ENCODE measurements at places on chromosomes 6 and 20.

GRCh38 chr6:30154709-30155519, 6.1 kb downstream of the TRIM10 start:
- DNase-seq = no peak

- DNase-seq = no peak
Measured at GRCh38 chr6:31898383-31899011, 999 bp upstream of the EHMT2 start.

GRCh38 chr20:10322073-10323012, 103.7 kb downstream of the SNAP25 start:
- no peak for DNase-seq

GRCh38 chr6:148857798-148858390, 111.1 kb downstream of the UST start:
- no peak for DNase-seq

DNA sequence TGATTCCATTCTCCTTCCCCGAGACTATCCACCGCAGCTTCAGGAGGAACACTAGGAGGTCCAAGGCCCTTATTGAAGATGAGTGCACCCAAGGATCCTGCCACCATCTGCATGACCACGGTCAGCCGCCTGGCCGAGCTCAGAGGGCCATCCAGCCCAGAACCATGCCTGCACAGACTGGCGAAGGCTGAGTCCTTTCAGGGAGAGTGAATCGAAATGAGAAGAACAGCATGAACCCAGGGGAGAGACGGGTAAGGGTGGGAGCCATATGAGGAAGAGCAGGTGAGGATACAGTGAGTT, 26.3 kb downstream of the SERPINB6 start:
- no peak for DNase-seq

DNA sequence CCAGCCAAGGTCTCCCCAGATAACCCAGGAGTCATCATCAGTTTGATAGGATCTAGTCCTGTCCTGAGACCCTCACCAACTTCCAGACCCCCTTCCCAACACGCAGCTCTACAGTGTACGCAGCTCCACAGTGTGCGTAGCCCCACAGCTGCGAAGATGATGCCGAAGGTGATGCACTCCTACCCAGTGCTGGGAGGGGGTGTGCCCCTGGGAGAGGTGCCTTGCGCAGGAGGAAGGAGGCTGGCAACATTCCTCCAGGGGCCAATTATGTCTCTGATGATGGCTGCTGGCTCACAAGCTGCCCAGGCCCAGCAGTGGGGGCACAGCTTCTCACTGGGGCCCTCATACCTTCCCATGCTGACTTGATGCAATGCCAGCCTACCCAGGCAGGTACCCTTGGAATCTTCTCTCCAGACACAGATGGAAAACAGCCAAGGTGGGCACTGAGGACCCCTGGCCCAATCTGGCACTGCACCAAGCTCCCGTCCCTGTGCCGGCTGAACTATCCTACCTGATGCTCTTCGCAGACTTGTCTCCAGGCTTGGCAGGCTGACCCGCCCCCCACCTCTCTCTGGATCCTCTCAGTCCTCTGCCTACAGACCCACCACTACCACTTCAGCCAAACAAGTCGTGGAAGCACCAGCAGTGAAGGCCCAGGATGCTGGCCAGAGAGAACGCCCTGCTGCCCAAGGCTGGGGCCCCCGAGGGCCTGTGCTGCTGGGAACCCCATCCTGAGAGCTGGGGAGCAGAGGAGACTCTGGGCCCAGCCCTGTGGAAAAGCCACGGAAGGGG, 1.4 kb downstream of the ZNF512B start:
- DNase-seq = no peak

DNA sequence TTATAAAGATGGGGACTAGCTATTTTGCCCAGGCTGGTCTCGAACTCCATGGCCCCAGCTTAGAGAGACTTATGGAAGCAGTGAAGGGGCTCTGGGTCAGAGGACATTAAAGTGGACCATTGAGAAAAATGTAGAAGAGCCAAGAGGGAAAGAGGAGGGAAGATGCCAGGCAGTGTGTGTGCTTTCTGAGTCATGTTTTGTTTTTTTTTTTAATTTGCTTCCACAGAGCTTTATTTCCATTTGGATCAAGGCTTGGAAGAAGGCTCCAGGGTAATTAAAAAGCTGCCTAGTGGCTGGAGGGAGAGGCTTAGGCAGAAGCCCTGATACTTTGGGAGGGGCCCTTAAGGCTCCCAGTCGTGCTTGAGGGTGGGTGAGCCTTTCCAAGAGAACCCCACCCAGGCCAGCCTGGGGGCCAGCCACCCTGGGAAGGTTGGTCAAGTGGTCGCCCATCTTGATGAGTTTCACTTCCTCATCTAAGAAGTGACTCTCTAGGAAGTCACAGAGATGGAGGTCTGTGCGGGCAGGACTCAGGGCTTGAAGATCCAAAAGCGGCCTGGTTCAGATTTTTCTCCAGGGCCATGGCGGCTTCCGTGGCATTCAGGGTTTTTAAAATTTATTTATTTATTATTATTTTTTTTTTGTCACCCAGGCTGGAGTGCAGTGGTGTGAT, 3.0 kb upstream of the ZNF335 start:
- no peak for DNase-seq

DNA sequence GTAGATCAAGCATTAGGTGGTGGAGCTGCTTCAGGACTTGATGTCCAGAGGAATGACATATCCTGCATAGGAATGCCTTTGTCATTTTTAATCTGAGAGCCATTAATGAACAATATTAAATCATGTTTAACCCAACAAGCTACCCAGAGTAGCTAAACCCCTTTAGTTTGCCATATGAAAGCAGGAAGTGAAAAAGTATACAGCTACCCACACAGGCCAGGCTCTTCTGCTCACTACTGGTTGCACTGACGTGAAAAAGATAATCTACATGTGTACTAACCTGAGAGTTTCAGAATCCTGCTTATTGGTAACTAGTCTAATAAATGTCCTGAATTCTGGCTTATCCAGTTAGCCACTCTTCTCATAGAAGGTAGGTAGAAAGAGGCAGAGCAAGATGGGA, 19.9 kb downstream of the GLYATL3 start:
- DNase-seq = no peak

DNA sequence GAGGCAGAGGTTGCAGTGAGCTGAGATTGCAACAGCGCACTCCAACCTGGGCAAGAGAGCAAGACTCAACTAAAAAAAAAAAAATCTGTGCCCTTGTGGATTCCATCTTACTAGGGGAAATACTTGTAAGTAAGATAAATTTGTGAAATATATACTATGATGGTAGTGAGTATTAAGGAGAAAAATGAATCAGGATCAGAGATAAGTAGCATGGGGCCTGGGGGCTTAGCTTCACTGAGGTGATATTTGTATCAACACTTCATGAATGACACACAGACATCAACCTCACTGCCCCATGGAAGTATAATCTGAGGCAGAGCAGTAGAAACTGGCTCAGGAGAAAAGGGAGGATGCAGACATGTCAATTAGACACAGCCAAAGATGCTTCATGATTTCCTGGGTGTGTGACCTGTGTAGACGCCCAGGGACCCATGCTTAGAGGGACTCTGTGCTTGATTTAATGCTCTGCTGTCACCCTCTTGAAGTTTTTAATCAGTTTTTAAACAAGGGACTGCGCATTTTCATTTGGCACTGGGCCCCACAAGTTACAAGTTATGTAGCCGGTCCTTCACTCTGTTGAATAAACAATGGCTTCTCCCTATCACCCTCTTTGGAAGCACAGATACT, 41.9 kb downstream of the PCNA start:
- no peak for DNase-seq

- DNase-seq = peak; percentile 74
Measured at GRCh38 chr6:4155848-4156466, 20.6 kb upstream of the ECI2 start.

DNA sequence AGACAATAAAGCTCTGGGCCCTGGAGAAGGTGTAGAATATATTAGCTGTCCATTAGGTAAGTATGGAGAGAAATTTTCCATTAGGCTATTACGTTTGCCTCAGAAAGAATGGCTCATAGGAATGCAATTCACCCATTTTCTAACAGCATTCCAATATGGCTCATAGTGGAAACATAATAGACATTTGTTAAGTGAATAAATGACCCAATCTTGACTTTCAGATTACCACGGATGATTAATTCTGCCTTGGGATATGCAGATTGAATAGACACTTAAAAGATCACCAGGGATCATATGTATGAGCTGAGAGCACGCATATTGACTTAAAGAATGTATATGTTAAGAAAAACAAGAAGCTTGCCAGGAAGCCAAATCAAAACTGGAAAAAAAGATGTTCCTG, 209.1 kb upstream of the CDYL start:
- no peak for DNase-seq

DNA sequence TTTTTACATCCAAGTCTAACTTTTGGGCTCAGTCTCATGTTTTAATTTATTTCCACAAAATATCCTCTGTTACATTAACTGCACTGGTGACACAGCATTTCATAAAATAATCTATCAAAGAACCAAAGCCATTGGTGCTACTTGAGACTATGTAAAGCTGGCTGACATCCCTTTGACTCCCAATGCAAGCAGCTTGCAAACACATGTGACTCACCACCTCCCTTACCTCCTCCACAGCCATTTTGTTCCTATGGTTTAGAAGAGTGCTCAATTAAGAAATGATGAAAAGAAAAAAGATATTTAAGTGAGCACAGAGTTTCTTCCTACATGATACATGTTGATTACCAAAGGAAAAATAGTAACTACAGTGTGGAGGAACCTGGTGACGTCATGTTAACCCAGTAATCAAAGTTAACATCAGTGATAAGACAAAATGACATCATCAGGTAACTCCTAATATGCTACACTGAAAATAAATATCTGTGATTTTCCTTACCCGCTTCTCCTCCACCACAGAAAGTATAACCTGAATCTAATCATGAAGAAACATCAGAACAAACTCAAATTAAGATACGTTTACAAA, 53.3 kb upstream of the LGSN start:
- no peak for DNase-seq

DNA sequence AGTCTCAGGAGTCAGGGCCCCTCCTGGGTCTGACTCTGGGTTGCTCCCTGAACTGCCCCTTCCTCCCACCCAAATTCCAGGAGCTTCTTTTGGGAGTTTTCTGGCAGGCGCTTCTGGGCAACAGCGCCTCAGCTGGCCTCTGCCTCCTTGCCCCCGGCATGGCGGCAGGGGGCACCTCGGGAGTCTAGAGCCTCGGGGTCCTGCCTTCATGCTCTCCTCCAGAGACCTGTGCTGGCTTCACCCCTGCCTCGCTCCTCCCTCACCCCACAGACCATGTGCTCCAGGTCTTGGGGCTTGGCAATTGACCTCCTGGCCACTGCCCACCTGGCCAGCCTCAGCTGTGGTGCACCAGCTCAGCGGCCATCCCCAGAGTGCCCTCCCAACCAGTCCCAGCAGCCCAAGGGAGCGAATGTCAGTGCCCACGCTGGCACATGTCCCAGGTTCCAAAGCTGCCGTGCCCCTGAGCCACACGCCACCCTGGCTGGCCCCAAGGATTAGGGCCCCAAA, 43.4 kb downstream of the SRC start:
- DNase-seq = no peak

DNA sequence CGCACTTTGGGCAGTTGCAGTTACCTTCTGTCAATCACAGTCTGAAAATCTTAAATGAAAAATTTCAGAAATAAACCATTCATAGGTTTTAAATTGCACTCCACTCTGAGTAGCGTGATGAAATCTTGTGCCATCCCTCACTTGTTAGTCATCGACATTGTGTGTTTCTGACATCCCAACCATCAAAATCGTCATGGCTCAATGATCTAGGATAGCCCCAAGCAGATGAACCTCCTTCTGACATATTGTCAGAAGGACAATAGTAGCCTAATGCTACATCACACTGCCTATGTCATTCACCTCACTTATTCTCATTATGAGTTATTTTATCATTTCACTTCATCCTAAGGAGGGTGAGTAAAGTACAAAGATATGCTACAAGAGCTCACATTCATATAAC, 284.8 kb downstream of the PTPRK start:
- no peak for DNase-seq
